Renal cortex interstitium (tissue), 15 donors: ENCODE measurements at places on chromosomes 5 and 9.

GRCh38 chr5:112445626-112446350 is 26.7 kb upstream of the EPB41L4A start:
- DNase-seq: no peak

GRCh38 chr5:16924206-16924605 is 11.9 kb downstream of the MYO10 start:
- no peak for DNase-seq

DNA sequence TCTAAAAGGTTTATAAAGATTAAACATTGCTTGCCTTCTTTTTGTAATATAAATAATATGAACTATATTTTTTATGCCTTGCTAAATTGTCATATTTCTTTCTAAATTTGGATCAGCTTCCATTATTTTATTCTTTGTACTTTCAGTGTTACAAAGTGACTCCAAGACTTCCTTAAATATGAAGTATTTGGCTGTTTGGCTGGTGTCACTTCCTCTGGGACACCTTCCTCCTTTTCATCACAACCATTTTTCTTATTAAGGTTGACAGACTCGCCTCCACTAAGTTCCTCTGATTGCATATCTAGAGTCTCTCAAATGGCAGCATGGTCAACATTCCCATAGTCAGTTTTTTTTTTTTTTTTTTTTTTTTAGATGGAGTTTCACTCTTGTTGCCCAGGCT is 73.8 kb upstream of the SLC1A1 start:
- no peak for DNase-seq

DNA sequence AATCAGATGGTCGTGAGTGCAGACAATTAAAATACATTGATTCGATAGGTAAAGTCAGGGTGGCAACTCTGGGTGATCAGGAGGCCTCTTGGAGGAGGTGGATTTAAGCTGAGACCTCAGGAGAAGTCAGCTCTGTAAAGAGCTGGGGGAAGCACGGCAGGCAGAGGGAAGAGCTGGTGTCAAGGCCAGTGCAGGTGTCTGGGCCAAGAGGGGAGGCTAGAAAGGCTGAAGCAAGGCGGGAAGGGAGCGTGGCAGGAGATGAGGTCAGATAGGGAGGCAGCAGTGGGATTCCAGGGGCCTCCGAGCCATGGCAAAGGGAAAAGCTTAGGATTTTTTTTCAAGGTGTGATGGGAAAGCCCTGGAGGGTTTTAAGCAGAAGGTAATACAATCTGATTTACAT is 178.7 kb downstream of the FSTL4 start:
- no peak for DNase-seq

- no peak for DNase-seq
These were observed 45.2 kb downstream of the P4HA2 start for GRCh38 chr5:132182359-132183040.

- no peak for DNase-seq
These were observed 109.7 kb upstream of the LHFPL2 start for GRCh38 chr5:78758169-78758839.

DNA sequence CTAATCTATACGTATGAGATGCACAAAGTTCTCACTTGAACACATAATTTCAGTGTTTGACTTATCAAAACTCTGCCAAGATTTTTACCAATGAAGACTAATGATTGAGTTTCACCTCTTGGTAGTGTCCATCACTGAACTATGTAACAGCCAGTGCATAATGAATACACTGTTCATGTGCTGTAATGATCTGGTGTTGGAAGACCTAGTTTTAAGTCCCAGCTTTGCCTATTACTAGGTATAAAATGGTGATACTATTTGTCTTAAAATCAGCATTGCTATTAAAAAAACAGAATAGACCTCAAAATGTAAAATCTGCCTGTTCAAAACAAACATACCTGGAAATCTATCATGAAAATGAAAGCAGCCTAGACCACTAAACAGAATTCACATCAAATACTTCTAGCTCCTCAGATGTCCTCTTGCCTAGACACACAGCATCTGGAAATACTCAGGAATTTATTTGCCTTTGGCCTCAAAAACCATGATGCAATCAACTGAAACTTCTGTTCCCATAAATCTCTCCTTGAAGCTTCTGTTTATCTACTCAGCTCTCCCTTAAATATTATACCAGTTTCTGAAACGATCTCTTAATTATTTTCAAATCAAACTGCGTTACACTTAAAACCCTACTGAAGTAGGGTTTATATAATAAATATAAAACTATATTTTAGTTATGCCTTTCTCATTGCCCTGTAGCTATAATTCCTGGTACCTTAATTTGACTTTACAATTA is 38.1 kb downstream of the MRPS27 start:
- DNase-seq: peak; percentile 33

DNA sequence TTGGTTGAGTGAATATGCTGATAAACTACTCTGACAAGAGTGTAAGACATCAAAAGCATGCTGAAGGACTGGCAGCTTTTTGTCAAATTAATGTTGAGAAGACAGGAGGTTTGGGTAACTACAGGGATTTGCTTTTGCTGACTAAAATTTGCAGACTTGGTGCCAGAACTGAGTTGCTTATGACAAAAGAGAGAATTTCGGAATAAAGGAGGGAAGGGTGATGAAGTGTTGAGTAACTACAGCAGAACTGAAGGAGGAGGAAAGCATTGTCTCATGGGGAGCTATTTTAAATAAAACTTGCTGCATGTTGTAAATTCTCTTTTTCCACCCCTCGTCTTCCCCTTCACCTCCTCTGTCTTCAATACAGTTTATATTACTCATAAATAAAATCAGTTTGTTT is 296.1 kb downstream of the YTHDC2 start:
- DNase-seq: no peak

DNA sequence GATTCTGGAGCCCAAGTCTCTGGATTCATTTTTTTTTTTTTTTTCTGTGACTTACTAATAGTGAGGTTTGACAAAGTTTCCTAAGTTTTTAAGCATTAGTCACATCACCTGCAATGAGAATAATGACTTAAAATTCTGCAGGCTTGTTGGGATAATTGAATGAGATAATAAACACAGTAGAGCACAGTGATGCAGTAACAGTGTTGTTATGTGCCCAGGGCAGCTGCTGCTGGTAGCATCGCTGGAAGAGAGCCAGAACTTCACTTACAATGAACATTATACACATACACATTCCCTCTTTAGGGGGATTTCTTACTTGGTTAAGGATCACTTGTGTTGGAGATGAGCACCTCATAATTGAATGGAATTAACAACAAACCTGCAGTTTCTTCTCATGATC is 78.9 kb downstream of the ALDH7A1 start:
- no peak for DNase-seq

GRCh38 chr5:553874-554273 is 29.6 kb upstream of the SLC9A3 start:
- no peak for DNase-seq

GRCh38 chr5:68744206-68744605 is 349.6 kb upstream of the SLC30A5 start:
- DNase-seq: no peak

- DNase-seq: no peak
These were observed 6.0 kb upstream of the FAM163B start for GRCh38 chr9:133615186-133615585.
